ENCODE measurements at places on chromosomes 13 and 19.

- no peak for DNase-seq
Observed at GRCh38 chr13:111315347-111315995, 5.0 kb upstream of the TEX29 start.

- DNase-seq = no peak
Observed at GRCh38 chr13:24180750-24181377, 20.3 kb downstream of the SPATA13 start.

GRCh38 chr19:23855676-23856075 is 59.0 kb upstream of the ZNF726 start:
- DNase-seq = no peak

GRCh38 chr13:114146629-114147028 is 14.2 kb upstream of the RASA3 start:
- no peak for DNase-seq

DNA sequence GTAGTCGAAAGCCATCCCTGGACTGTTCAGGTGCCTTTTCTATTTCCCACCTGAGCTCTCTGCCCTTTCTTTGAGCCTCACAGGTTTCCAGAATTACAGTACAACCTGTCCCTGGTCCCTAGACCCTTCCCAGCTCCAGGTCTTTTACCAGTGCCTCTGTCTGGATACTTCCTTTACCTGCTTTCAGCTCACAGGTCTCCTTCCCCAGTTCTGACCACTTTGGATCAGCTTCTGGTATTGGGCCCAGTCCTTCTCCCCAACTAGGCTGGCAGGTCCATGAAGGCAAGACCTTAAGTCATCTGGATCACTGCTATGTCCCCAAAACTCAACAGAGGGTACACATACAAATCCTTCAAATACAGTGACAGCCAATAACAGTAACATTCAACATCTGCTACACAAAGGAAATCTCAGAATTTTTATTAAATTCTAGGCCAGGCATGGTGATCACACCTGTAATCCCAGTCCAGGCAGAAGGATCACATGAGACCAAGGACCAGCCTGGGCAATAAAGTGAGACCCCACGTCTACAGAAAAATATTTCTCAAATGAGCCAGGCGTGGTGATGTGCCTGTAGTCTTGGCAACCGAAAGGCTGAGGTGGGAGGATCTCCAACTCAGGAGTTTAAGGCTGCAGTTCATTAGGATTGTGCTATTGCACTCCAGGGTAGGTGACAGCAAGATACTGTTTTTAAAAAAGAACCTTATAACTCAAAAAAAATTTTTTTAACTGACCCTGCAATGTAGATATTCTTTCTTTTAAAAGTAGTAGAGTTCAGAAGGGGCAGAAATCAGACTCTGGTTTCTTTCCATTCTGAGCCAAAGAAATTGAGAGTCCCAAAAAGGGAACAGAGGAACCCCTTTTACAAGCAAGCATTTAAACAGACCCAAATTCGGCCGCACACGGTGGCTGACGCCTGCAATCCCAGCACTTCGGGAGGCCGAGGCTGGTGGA is 1.3 kb downstream of the RPS16 start:
- DNase-seq = no peak

DNA sequence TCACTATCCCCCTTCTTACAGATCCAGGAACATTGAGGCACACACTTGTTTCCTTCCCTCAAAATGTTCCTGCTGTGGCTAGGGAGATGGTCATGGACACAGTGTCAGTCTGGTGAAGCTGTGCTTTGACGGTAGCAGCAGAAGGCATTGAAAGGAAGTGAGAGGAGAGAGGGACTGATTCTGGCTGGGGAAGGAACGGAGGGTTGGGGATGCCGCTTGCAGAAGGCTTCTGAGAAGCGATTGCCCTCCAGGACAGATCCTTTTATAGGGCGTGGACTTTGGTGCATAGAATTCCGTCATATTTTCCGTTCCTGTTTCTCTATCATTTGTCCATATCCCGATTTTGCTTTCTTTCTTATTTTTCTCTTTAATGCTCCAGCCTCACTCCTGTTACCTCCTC is 14.1 kb upstream of the MYH14 start:
- DNase-seq = no peak

GRCh38 chr19:58509731-58510083 is 2.1 kb downstream of the SLC27A5 start:
- no peak for DNase-seq

- no peak for DNase-seq
Observed at GRCh38 chr13:48810013-48810412, 156.3 kb downstream of the CYSLTR2 start.

DNA sequence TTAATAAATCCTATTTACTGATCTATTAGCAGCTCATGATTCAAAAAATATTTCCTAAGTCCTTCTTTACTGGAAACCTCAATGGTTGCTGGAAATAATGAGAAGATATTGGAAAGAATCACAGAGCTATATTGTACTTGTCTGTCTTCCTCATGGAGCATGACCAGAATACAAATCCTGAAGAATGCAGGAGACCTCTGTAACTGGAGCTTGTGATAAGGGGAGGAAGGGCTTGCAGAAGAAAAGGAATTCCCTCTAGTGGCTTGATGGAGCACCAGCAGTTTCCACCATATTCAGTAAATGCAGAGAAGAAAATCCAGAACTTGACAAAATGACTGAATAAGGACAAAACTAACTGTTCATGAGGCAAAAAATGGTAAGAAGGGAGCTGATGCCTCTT is 1333.1 kb downstream of the EFNB2 start:
- DNase-seq = no peak

GRCh38 chr13:92451060-92451459 is 775.5 kb upstream of the GPC6 start:
- no peak for DNase-seq

DNA sequence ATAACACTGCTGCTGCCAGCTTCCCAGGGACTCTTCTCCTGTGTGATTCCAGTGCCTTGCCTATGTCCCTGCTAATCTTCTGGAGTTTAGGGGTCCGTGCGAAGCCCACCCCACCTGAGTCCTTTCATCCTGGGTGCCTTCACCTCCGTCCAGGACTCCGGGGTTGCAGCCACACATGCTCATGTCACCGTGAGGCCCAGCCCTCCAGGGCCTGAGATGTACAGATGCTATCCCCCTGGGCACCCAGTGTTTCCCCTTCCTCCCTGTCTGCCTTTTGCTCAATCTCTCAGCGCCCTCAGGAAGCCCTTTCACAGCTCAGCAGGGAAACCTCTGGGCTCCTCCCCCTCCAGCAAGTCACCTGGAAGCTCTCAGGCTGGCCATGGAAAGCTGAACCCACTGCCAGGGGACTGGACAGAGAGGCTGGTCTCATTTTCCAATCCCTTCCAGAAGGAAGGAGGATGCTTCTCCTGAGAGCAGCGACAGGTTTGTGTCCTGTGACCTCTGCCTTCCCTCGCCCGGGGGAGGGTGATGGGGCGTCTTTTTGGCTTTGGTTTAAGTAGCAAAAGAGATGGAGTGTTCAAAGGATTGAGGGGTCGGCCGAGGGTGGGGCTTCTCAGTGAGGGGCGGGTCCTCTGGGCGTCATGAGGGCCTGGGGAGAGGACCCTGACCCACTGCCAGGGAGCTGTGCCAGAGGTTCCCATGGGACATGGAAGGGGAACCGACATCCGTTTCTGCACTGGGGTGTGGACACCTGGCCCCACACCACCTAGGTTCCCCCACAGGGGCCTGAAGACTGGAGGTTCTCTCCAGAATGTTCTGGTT is 30.8 kb upstream of the TFDP1 start:
- no peak for DNase-seq

- DNase-seq = no peak
Observed at GRCh38 chr13:106151056-106151699, 384.3 kb downstream of the EFNB2 start.

DNA sequence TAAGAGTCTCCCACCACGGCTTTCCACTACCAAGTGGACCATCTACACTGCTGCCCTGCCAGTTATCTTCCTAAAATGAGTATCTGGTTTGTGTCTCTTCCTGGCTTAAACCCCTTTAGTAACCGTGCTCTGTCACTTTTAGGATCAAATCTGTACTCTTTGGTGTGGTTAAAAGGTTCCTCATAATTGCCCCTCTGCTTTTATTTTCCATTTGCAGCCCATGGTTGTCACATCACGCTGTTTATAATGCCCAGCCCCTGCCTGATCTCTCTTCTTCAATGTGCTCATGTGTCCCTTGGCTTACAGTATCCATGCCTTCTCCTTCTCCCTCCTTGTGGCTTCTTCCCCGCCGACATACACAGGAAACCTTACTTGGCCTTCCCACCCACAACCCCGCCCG is 100.1 kb downstream of the DGKH start:
- DNase-seq = no peak

GRCh38 chr13:72537395-72537780 is 190.0 kb downstream of the MZT1 start:
- DNase-seq = no peak

DNA sequence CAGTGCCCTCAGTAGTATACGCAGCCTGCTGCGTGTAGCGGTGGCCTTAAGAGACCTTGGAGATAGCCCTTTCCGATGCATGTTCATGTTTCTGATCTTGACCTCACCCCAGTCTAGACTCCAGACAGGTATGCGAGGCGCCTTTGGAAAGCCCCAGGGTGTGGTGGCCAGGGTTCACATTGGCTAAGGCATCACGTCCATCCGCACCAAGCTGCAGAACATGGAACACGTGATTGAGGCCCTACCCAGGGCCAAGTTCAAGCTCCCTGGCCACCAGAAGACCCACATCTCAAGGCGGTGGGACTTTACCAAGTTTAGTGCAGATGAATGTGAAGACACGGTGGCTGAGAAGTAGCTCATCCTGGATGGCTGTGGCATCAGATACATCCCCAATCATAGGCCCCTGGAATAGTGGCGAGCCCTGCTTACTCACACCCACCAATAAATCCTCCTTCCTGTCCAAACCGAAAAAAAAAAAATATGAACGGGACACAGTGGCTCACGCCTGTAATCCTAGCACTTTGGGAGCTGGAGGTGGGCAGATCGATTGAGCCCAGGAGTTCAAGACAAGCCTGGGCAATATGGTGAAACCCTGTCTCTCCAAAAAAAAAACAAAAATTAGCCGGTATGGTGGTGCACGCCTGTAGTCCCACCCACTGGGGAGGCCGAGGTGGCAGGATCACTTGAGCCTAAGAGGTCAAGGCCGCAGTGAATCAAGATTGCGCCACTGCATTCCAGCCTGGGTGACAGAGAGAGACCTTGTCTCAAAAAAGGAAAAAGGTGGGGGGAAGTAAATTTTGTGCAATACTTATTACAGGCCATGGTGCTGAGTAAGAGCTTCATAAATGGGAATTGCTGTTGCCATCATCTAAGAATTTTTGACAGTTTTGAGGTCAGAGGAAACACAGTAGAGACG is 12.4 kb upstream of the CBLC start:
- no peak for DNase-seq

- no peak for DNase-seq
Observed at GRCh38 chr13:50386541-50387050, 371.4 kb downstream of the KCNRG start.

- DNase-seq = no peak
Observed at GRCh38 chr13:87669379-87669978, 1.7 kb upstream of the SLITRK5 start.

GRCh38 chr13:38685974-38686576 is 802 bp upstream of the FREM2 start:
- DNase-seq = no peak

DNA sequence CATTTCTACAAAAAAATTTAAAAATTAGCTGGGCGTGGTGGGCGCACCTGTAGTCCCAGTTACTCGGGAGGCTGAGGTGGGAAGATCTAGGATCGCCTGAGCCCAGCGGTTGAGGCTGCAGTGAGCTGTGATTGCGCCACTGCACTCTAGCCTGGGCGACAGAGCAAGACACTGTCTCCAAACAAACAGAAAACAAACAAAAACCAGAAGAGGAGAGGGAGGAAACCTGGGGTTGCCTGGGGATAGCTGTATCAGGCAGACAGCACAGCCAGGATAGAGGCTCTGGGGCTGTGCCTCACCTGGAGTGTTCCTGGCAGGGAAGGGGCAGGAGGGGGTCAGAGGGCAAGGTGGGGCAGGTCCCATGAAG is 2.6 kb upstream of the POLR2E start:
- DNase-seq = no peak

DNA sequence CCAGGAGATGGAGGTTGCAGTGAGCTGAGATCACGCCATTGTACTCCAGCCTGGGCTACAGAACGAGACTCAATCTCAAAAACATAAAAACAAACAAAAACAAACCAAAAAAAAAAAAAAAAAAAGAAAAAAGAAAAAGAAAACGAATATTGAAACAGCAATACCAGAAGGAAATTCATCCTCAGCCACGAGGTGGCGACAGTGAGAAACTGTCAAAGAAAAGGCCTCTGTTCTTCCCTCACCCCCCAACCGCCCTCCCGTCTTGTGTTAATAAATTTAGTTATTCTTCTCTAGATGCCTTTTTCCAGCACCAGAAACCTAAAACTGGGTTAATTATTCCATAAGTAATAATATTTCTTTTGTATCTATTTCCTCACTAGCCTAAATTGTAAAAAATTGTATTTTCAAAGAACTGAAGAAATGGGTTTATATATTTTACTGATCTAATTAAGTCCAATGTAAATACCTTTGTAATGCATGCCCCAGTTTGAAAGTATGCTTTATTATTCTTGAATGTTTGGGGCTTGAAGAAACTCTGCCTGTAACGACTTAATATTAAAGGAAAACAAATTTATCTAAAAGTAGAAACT is 38.6 kb downstream of the LIG4 start:
- DNase-seq = no peak

DNA sequence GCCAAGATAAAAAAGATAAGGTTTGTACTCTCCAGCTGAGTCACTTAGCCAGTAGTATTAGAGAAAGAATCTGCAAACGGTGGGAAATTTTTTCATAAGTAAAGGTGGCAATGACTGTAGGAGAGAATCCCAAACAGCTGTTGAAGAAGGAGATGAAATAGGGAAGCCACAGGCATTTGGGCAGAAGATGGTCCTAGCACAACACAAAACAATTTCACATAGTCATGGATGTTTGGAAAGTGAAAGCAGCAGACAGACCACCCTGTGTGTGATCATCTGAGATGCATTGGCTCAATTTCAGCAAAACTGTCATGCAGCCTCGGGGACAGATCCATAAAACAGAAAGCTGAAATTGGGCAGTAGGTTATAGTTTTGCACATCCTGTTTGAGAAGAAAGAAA is 2832.4 kb downstream of the PCDH9 start:
- no peak for DNase-seq

GRCh38 chr13:62524498-62524897 is 1108.8 kb upstream of the PCDH20 start:
- DNase-seq = no peak
